Hepatocyte (in vitro differentiated cells): ENCODE measurements at places on chromosomes 1 and 21.

GRCh38 chr1:215076322-215076721 lies 6.2 kb upstream of the KCNK2 start:
- DNase-seq: peak; percentile 35

DNA sequence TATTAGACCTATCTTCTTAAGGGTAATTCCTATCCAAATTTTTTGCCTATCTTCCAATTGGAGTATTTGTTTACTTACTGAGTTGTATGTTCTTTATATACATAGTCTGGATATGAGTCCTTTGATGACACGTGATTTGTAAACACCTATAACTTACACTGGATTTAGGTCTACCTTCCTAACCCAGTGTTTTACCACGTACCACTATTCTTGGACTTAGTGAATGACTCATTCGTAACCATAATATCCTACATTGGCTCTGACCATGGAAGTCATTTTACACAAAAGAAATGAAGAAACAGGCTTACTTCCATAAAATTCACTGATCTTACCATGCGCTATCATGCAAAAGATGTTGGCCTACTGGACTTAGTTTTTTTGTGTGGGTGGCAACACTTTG lies 23.9 kb upstream of the ZZZ3 start:
- no peak for DNase-seq

DNA sequence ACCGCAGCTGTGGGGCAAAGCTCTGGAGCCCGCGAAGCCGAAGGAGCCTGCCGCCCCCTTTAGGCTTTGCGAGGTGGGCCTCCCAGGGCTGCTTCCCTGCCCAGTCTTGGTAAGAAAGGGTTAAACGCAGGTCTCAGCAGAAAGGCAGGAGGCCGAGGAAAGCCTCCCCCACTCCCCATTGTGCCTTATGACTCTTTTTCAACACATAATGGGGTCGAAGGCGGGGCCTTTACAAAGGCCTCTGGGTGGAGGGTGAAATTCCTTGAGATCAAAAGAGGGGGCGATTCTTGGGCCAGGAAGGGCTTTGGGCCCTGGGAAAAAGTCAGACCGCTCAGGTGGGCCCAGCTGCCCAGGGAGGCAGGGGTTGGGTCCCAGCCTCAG lies 880 bp downstream of the ALPL start:
- no peak for DNase-seq

- peak; percentile 68 for DNase-seq
Measured at GRCh38 chr1:61056573-61057439, 25.6 kb upstream of the NFIA start.

- no peak for DNase-seq
Measured at GRCh38 chr1:8120693-8121260, 94.7 kb upstream of the ERRFI1 start.

DNA sequence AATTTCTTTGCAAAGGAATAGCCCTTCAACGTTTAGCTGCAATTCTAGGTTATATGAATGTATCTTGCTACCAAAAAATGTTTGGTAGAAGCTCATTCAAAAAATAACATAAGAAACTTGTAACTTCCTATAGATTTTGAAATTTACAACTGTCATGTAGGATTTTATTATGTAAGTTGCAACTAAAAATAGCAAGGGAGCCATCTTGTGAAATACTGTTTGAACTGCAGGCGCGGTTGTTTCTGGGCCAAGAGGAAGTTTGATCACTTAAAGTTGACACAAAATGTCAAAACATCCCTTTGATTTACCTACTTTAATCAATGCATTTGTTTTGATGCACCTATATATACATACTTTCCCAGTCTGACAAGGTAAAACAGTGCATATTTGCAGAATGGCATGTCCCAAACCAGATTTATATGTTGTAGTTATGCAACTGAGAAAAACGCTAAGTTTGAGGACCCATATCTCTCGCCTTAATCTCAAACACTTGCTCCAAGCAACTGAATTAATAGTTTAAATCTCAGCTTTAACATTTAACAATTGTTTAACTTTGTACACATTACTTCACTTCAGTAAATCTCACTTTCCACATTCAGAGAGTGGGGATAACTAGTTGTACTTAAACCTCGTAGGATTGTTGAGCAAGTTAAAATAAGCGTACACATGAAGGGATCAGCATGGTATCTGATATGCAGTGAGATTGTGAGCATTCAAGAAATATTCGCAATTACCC lies 63.9 kb downstream of the KCNK2 start:
- DNase-seq: peak; percentile 52

DNA sequence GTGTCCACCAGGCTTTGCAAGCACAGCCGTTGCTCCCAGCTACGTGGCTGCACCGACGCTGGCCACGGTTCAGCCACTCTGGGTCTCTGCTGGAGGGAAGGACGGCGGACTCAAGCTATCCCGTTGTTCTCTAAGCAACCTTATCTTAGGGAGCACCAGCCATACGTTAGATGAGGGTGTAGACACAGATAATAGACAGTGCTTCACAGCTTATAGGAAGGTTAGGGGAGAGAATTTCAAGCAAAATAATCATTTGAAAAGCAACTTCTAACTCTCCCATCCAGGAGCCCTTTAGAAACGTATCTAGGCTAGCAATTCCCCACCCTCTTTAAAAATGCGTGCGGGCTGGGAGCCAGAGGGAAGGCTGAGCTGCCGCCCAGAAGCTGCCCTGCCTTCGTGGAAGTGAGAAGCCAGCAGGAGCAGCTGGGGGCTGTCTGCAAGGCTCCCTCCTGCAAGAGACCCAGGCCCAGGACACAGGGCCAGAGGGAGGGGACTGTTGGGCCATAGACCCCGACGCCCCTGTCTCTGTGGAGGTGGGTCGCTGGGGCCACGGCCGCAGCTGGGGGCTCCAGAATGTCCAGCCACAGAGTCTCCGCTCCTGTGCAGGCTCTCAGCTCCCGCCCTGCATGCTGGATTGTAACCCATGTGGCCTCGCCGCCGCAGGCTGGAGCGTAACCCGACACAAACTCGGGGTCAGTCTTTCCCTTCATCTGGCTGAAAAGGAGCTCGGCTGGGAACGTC lies 31.2 kb upstream of the COL6A2 start:
- no peak for DNase-seq

DNA sequence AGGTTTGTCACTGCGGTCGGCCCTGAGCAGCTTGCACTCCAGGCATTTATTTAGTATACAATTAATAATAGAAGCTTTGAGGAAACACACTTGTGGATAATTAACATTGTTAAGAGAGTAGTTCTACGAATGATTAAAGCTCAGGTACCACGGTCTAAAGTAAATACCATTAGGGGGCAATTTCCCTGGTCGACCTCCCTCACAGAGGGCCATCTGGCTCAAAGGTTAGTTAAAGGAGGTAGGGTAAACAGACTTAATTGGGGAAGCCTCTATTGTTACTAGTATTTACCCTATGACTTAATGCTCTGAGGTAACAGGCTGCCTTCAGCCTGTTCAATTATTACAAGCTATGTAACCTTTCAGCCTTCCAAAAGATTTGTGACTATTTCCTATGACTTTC lies 122.3 kb upstream of the SLC44A3 start:
- peak; percentile 41 for DNase-seq

DNA sequence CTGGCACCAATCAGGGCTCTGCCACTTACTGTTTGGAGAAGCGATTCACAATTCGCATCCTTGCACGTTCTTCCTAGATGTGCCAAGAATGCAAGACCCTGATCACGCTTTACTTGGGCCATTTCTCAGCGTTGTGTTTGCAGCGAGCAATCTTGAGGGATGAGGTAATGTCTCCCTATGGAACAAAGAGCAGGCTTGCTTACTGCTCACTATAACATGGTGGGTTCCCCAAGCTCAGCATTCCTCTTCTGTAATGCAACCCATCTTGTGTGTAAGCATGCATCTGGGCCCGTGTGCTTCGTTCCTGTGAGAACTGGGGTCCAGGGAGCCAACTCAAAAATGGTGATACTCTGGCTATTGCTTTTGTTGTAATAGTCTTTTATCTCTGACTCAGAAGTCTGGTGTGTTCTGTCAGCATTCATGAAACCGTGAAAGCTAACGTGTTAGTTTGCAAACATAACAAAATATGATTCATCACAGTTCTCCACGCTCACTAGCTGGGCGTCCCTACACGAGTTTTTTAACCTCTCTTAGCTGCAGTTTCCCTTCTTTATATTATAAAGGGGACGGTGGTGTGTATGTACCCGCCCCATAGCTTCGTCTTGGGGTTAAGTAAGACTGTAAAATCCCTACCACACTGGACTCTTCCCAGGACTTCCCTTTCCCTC lies 33.3 kb downstream of the DNTTIP2 start:
- peak; percentile 73 for DNase-seq

DNA sequence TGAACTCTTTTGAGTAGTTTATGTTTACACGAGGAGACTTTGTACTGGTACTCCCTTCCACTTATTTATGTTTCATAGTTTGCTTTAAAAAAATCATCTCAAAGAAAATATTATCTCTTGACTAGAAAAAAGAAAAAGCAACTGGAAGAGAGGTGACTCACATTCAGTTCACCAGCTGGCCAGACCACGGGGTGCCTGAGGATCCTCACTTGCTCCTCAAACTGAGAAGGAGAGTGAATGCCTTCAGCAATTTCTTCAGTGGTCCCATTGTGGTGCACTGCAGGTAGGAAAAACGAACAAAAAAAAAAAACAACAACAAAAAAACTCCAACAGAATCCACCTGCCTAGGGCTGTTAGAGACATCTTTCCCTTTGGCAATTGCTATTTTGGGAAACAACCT lies 102.9 kb downstream of the PTPRC start:
- DNase-seq: no peak

GRCh38 chr1:193431265-193431977 lies 245.0 kb upstream of the B3GALT2 start:
- DNase-seq: no peak

DNA sequence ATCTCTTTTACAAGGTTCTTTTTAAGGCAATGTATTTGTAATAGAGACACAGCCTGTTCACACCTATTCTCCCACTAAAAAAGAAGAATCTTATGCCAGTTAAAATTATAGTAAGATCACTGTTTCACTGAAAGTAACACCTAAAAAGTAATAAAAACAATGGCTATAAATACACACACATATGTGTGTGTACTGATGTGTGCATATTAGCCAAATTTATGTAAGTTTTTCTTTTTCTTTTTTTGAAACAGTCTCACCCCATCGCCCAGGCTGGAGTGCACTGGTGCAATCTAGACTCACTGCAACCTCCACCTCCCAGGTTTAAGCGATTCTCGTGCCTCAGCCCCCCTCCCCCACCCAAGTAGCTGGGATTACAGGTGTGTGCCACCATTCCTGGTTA lies 56.8 kb upstream of the SLC30A10 start:
- no peak for DNase-seq

DNA sequence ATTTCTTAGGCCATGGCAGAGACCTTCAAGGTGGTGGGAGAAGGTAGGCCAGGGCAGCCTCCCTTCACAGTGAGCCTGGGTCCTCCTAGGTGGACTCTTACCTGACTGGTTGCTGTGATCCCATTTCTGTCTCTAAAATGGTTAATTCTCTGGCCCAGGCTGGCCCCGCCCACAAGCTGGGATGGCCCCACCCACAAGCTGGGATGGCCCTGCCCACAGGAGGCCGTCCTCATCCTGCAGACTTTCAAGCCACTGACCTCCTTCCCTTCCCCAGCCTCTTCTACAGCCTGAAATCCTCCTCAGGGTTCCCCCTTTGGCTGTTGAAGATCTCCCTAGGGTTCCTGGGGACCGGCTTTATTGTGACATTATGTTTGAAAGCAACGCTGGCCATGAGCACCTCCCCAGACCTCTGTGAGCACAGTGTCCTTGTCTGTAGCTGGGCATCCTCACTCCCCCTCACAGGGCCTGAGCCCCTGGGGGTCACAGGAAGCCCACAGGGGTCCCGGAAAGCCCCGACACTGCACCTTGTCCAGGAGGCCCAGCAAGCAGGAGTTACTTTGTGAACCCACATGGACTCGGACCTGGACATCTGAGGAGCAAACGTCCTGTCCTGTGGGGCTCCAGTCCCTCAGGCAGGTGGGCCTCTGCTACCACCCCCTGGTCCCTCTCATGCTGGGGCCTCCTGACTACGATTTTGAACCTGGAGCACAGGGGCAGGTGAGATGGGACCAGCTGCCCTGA lies 621.7 kb downstream of the MATN1 start:
- DNase-seq: no peak

DNA sequence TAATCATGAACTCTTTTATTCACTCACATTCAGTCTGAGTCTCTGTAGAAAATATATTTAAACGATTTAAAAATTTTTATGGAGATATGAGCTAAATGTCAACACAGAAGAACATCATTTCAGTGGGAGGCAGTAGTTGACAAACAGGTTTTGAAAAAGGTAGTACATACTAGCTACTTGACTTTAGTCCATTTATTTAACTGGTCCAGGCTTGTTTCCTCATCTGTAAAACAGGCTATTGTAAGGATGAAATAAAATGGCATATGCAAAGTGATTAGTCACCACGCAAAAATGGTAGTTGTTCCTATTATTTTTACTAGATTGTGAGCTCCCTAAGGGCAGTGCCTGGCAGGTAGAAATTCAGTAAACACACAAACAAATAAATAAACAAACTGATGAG lies 75.2 kb downstream of the NTPCR start:
- DNase-seq: no peak

GRCh38 chr21:39060485-39061083 lies 122.7 kb downstream of the PSMG1 start:
- no peak for DNase-seq

DNA sequence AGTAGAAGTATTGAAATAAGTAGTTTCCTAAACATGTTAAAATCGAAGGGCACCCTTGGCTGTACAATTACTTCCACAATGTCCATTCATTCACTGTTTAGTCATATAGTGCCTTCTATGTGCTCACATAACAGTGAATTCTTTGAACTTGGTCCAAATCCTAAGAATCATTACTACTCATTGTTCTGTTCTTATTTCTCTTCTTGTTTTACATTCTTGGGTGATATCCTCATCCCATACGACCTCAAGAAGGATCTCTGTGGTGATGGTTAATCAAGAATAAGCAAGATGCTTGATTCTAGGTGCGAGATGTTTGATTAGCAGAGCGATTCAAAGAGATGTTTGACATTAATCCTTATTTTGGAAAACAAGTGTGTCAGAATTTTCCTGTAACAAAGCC lies 667.4 kb upstream of the ZP4 start:
- no peak for DNase-seq

- peak; percentile 85 for DNase-seq
Measured at GRCh38 chr21:34129039-34129891, 55.9 kb downstream of the MRPS6 start.

GRCh38 chr1:206898089-206898914 lies 1.1 kb downstream of the IL24 start:
- no peak for DNase-seq

GRCh38 chr1:23074012-23074411 lies 54.7 kb downstream of the KDM1A start:
- no peak for DNase-seq

DNA sequence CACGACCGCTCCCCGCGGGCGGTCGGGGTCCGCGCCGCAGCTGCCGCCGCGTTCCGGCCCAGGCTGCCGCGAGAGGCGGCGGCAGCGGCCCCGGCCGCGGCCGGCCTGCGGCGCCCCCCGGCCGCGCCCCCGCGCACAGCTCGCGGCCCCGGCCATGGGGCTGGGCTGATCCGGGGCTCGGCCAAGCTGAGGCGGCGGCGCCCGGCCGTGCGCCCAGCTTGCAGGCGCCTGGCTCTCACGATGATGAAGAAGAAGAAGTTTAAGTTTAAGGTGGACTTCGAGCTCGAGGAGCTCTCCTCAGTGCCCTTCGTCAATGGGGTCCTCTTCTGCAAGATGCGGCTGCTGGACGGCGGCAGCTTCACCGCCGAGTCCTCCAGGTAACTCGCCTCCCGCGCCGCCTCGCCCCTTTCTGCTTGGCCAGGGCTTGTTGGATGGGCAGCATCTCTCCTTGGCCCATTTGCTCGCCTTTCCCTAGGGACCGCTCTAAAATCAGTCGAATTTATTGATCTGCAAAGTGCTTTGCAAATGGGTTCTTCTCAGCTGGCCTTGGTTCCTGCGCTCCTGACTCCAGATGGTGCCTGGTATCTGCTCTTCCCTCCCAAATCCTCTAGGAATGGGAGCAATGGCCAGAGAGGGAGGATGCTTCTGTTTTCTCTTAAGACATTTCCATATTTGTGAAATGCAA lies 431 bp downstream of the EEIG2 start:
- peak; percentile 61 for DNase-seq
